NCI-H1417 treated with DMSO at 0.1 percent for 48 hours (cell line): ENCODE measurements at places on chromosomes 3 and 15.

GRCh38 chr3:138608322-138609135 is at the start of gene FAIM:
Gene FAIM (plus strand): TSS chr3:138608771. CDS start chr3:138619727, 10,956 bp downstream.
- DNase-seq = peak; percentile 36

DNA sequence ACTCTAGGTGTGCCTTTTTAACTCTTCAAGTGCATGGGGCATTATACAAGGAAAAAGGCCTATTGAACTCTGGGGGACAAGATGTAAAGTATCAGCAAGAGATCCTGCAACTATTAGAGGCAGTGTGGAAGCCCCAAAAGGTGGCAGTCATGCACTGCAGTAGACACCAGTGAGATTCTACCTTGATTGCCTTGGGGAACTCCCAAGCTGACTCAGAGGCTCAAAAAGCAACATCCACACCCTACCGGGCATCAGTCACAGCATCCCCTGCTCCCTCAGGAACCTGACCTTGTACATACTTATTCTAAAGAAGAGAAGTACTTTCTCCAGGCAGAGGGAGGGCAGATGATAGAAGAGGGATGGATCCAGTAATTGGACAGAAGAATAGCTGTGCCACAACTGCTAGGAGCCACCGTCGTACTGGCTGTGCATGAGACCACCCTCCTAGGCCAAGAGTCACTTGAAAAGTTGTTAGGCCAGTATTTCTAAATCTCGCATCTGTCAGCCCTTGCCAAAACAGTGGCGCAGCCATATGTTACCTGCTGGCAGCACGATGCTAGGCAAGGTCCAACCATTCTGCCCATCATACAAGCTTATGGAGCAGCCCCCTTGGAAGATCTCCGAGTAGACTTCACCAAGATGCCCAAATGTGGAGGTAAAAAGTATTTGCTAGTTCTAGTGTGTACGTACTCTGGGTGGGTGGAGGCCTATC is 523.1 kb upstream of the FRG2C start:
- no peak for DNase-seq

DNA sequence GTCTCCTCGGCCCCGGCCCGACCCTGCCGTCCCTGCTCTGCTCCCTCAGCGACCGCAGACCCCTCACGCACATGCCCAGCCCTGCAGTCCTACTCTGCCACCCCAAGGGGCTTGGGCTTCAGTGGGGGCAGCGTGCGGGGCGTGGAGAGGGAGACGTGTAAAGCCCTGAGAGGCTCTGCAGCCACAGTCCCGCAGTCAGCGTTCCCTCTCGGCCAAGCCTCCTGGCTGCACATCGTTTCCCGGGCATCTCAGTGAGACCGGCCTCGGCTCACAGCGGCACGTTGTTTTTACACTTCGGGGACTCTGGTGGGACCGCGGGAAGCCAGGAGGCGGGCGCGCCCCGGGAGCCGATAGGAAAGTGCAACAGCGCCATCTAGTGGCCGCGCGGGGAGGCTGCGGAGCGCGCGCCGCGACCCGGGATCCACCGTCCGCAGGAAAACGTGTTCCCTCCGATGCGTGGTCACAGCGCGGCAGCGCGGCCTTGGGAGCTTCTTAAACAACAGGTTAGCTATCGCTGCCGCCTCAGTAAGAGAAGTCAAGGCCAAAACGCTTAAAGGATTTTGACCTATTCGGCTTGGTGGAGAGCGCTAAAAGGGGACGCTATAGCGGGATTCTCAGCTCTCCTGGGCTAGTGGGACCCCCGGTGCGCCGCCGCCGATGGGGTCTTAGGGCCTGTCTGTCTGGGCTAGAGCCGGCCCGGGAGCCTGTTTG is 226.8 kb upstream of the IGF1R start:
- peak; percentile 59 for DNase-seq

DNA sequence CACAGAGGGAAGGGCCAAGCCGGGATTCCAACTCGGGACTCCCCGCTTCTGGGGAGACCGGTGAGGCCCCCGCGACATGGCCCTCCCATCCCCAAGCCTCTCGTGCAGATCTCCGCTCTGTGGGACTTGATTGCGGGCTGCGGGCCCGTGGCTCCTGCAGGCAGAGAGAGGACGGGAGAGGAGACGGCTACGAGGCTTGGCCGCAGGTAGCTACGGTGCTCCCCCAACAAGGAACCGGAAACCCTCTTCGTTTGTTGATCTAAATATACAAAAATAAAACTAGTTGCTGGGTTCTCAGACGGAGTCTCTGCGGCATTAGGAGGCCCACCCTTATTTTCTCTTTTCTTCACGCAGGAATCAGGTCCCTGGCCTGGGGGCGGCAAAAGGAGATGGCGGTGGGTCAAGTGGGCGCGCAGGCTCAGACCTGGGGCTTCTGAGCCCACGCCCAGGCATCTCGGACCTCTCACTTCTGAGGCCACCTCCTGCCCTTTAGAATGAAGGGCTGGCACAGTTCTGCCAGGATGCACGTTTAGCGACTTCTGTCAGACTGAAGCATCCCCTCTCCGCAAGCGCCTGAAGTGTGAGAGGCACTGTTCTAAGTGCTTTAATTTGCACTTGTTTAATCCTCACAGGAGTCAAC is 10.9 kb downstream of the GNB5 start:
- no peak for DNase-seq

DNA sequence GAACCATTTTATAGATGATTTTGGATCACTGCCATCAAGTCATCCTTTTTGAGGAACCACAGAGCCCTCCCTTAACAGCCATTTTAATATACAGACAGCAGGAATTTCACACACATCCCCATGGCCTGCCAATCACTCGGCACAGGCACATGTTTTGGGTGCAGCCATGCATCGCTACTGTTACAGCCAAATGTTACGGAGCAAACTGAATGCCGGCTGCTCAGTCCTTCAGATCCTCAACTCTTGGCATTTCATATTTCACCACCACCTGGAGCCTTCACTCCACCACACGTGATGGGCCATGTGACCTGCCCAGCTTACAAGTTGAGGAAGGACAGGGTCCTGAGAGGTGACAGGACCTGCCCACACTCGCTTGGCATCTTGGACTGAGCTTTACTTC is 90.8 kb downstream of the OXNAD1 start:
- DNase-seq = no peak

- DNase-seq = no peak
Measured at GRCh38 chr3:45816544-45816943, 20.2 kb upstream of the SLC6A20 start.

- no peak for DNase-seq
Measured at GRCh38 chr3:127110982-127111693, 81.8 kb upstream of the PRR23E start.

DNA sequence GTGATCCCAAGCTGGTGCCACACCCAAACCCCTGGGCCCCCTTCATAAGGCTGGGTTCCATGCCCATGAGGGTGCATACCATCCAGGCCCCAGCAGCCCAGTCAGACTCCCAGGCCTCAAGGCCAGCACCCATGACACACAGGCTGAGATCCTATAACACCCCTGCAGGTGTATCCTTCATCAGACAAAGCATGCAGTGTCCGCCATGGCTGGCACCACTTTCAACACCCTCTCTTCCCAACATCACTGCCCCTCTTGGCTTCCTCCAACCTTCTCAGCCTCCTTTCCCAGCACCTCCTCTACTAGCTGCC is 3.5 kb downstream of the CCDC51 start:
- DNase-seq = no peak

- DNase-seq = peak; percentile 62
Measured at GRCh38 chr3:8443829-8444791, 57.5 kb upstream of the LMCD1 start.

DNA sequence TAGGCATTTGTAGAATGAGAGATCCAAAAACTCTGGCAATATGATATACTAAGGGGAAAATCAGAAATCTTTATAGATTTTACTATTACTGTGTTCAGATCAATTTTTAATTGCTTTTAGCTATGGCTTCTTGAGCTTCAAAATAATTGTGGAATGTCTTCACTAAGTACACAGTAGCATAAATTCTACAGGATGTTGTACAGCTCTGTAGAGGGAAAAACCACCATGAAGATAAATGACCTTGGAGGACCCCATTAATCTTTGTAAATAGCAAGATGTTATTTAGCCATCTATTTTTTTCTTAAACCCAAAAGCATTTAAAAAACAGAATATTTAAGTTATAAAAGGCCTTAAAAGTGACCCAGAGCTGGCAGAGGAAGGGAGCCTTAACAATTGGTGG is 43.9 kb upstream of the FNDC3B start:
- no peak for DNase-seq

DNA sequence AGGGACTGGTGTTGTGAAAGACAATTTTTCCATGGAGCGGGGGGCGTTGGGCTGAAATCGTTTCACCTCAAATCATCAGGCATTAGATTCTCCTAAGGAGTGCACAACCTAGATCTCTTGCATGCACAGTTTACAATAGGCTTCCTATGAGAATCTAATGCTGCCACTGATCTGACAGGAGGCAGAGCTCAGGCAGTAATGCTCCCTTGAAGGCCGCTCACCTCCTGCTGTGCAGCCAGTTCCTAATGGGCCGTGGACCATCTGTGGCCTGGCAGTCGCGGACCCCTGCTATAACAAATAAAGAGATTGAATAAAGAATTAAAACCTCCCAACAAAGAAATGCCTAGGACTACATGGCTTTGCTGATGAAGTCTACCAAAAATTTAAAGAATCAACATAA is 25.3 kb upstream of the ANKRD28 start:
- DNase-seq = no peak

GRCh38 chr3:13325892-13326443 is 94.2 kb downstream of the NUP210 start:
- peak; percentile 67 for DNase-seq

DNA sequence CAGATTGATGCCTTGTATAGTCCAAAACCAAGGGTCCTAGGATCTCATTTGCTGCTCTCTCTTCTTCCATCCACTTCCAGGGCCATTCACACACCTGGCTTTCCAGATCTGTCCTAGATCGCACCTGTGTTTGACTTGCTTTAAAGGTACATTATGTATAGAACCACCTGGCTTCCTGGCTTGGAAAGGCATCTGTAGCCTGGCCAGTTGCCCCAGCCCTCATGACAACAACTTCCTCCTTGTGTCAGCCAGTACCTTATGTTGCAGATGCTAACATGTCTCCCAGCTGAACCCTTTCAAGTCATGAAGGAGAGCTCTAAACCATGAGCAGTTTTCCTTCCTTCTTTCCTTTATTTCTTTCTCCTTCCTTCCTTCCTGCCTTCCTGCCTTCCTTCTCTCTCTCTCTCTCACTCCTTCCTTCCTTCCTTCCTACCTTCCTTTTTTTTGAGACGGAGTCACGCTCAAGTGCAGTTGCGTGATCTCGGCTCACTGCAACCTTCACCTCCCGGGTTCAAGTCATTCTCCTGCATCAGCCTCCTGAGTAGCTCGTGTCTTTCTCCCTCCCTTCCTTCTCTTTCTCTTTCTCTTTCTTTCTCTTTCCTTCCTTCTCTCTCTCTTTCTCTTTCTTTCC is 2.5 kb upstream of the HTR3C start:
- no peak for DNase-seq

GRCh38 chr15:78626381-78626995 is 5.7 kb upstream of the CHRNA3 start:
- DNase-seq = peak; percentile 83

GRCh38 chr15:75361989-75362641 is 6.3 kb downstream of the MAN2C1 start:
- no peak for DNase-seq

- DNase-seq = no peak
Measured at GRCh38 chr15:83305704-83306291, 21.3 kb upstream of the BNC1 start.

DNA sequence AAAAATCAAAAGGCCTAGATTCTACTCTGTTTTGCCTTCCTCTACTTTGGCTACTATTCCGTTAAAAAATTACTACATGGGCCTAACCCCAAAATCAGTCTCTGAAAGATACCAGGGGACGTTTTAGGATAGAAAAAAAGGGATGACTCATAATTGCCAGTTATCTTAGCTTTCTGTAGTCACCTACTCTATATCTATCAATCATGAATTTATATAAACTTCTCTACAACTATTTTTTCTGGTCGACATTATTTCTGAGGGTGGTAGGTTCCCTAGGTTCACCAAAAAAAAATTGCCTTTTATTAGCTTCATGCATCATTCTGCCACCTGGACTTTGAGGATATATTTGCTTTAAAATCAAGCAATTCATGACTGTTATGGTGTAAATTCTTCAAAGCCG is 36.5 kb downstream of the RAF1 start:
- no peak for DNase-seq

DNA sequence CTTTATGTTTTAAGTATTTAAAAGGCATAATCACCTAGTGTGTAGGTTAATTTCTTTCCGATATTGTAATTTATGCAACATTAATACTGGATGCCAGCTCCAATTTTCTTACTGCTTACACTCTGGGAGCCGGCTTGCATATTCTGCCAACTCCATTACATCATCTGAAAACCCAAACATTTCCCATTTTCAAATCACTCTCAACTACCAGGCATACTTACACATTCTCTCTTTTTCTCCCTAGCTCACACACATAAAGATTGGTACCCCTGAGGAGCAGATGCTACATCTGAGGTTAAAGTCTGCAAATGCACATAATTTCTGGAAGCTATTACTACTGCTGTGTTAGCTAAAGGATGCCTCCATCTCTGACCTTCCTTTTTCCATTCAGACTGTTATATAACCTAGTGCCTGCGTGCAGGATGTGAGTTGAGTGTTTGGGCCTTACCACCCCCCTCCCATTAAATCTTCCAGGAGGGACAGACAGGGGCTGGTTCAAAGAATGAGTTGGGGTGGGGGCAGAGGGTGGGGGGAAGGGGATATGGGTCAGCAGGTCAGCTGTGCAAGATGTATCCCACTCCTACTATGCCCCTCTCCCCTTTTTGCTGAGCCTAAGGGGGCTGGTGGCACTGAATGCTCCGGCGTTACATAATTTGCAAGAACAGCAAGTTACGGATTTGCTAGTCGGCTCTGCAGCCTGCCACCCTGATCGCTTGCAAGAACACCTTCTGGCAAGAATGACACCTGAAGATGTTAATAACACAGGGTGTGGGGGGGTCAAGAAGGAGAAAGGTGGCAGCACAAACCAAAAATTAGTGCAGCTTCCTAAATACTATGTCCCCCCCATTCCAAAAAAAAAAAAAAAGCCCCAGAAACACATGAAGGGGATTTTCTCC is 2.5 kb downstream of the RORA start:
- DNase-seq = no peak

GRCh38 chr3:157832588-157832987 is 273.6 kb downstream of the SHOX2 start:
- no peak for DNase-seq

DNA sequence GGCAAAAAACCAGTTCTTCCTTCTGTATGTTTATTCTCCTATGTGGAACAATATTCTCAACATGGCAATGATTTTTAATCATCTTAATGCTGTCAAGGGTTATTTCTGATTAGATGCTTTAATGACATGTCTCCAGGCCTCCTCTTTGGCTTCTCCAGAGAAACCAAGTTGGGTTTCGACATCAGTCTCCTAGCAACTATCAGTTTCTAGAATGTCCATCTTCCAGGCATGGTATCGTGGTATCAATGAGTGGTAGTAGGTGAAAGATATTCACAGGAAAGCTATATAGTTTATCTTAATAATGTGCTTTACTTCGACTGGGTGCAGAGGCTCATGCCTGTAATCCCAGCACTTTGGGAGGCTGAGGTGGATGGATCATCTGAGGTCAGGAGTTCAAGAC is 128.5 kb downstream of the C3orf70 start:
- no peak for DNase-seq
